ENCODE measurements at places on chromosomes 7 and 10. TPM values are rescaled to one million over a fixed set of nuclear protein-coding genes. Genes with fewer than 3 reads are reported as not detected.

DNA sequence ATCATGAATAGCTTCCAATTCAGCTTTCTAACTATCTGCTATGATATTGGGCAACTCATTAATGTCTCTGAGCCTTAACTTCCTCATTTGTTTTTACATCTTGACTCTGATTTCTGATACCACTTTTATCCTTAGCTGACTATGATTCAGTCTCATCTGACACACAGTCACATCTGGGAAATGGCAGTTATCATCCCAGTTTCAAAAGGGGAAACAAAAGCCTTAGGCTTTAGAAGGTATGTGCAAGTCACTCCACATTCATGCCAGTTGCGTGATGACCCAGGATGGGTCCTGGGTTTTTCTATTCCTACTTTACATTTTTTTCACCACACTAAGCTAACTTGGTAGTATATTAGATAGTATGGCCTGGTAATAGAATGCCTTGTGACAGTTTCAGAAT lies 12.7 kb downstream of the SCIN start:
- no peak for DNase-seq
- no peak overlapping the region for H3K27ac ChIP-seq

GARS1 gene
- total RNA-seq, result 311 TPM

DNA sequence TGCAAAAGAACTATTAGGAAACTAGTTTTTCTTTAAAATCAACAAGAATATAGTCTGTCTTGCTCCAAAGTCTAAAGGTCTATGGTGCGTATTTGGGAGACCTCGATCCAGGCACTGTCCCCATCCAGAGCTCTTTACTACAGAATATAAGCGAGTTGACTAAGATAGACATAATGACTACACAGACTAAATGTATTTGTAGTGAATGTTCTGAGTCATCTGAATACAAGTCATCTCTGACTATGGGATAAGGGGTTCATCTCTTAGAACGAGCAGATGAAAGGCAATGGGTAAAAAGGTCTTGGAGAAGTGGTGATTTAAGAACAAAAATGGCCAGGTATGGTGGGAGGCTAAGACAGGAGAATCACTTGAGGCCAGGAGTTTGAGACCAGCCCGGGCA lies 136.0 kb upstream of the RSU1 start:
- no peaks in the 10 kb centered on the region for H3K27me3 ChIP-seq
- no peaks in the 10 kb centered on the region for H3K36me3 ChIP-seq
- no peak for DNase-seq
- no peaks in the 10 kb centered on the region for H3K4me1 ChIP-seq

MPP7 gene
- 6.6 TPM for total RNA-seq

DNA sequence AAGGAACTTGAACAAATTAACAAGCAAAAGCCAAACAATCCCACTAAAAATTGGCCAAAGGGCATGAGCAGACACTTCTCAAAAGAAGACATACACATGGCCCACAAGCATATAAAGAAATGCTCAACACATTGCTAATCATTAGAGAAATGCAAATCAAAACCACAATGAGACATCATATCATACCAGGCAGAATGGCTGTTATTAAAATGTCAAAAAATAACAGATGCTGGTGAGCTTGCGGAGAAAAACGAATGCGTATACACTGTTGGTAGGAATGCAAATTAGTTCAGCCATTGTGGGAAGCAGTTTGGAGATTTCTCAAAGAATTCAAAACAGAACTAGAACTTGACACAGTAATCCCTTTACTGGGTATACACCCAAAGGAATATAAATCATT lies 311.7 kb upstream of the HPS1 start:
- no peak for DNase-seq
- H3K27me3 ChIP-seq, result no peaks in the 10 kb centered on the region
- H3K36me3 ChIP-seq, result no peaks in the 10 kb centered on the region
- H3K4me3 ChIP-seq, result no peak overlapping the region
- no peaks in the 10 kb centered on the region for H3K4me1 ChIP-seq
